ENCODE measurements at places on chromosomes 7 and 10.
A peak's percentile ranks its signal among the peaks of the same experiment; 100 is the strongest.

GRCh38 chr10:59631237-59631636, 78.4 kb downstream of the SLC16A9 start:
- DNase-seq: no peak

DNA sequence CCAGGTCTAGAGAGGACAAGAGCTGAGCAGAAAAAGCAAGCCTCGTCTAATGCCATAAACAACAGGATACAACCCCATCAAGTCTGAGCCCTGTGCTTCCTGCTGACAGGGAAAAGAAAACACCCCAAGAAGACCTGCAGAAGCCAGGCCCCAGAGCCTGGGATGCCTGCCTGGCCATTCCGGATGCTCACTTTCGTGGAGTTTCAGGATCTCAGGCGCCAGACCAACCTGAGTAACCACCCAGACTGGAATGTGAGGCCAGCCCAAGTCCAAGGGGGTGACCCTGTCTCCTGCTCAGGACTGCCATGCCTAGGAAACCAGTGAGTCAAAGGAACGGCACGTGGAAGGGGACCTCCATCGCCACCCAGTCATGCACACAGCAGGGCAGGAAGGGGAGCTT, 74.3 kb downstream of the PLXNA4 start:
- DNase-seq: no peak

DNA sequence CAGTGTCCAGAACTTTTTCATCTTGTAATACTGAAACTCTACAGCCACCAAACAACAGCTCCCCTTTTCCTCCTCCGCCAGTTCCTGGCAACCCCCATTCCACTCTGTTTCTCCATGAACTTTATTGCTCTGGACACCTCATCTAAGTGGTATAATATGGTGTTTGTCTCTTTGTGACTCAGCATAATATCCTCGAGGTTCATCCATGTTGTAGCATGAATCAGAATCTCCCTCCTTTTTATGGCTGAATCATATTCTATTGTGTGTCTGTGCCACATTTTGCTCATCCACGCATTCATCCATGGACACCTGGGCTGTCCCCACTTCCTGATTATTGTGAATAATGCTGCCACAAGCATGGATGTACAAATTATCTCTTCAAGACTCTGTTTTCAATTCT, 124.4 kb upstream of the FGFR2 start:
- DNase-seq: no peak

GRCh38 chr10:7890781-7891180, 72.5 kb downstream of the TAF3 start:
- no peak for DNase-seq

- DNase-seq: no peak
Observed at GRCh38 chr7:55254596-55255495, 110.3 kb upstream of the LANCL2 start.

DNA sequence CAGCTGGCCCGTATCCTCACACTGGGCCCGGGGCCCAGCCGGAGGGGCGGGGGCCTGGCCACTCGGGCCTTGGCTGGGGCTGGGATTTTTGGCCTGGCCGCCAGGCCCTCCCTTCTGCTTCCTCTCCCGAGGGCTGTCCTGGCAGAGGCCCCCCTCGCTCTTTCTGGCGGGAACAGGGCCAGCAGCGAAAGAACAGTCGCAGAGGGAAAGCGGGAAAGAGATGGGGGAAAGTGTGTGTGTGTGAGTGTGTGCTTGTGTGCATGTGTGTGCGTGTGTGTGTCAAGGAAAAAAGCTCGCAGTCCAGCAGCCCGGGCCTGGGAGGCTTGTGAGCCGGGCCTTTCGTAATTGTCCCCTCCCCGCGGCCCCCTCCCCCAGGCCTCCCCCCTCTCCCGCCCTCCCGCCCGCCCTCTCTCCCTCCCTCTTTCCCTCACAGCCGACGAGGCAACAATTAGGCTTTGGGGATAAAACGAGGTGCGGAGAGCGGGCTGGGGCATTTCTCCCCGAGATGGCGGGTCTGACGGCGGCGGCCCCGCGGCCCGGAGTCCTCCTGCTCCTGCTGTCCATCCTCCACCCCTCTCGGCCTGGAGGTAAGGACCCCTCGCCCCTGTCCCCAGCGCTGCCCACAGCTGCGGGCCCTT, at the start of gene ELN:
TSS of gene ELN (plus strand) at position 491 of the 638 bp plus-strand sequence. CDS start at position 506, 15 bp downstream.
- DNase-seq: no peak

DNA sequence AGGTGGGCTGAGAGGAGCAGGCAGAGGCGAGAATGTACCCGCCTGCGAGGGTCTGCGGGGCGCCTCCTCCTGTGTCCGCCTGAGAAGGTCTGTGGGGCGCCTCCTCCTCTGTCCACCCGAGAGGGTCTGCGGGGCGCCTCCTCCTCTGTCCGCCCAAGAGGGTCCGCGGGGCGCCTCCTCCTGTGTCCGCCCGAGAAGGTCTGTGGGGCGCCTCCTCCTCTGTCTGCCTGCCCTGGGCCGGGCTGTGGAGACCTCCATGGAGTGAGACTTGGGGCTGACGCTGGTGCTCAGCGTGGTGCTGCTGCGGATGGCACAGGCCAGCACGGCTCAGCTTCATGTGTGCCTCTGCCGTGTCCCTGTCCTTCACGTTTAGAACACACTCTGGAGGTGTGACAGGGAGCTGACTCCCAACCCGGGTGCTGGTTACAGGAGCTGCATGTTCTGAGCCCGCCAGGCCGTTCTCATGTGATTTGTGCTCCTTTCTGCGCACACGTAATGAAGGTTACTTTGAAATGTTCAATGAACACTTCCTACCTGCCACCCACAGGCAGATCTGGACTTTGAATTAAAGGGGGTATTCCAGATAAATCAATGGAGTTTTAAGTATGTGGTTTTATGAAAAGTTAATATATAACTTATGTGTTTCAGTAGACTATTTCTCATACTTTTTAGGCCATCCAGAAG, 20.5 kb upstream of the GET4 start:
- no peak for DNase-seq

DNA sequence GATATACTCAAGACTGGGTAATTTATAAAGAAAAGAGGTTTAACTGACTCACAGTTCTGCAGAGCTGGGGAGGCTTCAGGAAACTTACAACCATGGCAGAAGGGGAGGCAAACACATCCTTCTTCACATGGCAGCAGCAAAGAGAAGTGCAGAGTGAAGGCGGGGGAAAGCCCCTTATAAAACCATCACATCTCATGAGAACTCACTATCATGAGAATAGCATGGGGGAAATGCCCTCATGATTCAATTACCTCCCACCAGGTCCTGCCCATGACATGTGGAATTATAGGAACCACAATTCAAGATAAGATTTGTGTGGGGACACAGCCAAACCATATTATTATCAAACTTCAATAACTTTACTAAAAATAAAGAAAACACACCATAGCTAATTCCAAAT, 30.4 kb upstream of the JAZF1 start:
- DNase-seq: no peak

GRCh38 chr10:4851176-4851575, 25.2 kb downstream of the AKR1E2 start:
- DNase-seq: no peak

GRCh38 chr7:132450188-132450587, 126.1 kb downstream of the PLXNA4 start:
- no peak for DNase-seq

DNA sequence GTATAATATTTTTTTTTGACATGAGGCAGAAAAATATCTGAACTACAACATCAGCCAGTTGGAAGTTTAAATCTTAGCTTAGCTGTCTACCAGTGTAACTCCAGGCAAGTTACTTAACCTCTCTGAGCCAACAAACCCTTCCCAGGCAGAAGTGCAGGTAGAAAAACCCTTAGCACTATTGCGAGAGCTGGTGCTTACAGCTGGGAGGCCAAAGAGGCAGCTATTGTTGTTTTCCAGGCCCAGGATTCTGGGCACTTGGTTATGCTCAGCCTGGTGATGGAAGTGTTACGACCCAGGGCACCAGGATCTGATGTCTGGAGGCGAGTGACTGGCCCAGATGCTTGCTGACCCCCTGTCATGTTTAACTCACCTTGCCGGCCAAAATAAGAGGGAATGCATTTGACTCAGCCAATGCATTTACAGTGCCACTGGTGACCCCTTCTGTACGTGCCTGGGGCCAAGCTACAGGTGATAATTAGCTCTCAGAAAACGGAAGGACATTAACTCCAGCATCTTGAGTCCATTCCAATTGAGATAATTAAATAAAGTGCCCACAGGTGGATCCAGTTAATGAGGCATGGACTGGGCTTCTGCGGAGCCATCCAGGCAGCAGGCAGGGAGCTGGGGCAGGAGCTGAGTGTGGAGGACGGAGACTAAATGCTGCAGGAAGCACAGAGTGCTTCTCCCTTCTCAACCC, 126.5 kb upstream of the HABP2 start:
- peak; percentile 18 for DNase-seq

GRCh38 chr7:1028044-1028770, 16.1 kb upstream of the GPR146 start:
- DNase-seq: peak; percentile 28

GRCh38 chr7:534959-535358, 15.3 kb upstream of the PDGFA start:
- no peak for DNase-seq

- no peak for DNase-seq
Observed at GRCh38 chr7:142299237-142299781, 41.5 kb upstream of the PRSS58 start.

- DNase-seq: no peak
Observed at GRCh38 chr7:132571970-132572369, 4.3 kb downstream of the PLXNA4 start.

DNA sequence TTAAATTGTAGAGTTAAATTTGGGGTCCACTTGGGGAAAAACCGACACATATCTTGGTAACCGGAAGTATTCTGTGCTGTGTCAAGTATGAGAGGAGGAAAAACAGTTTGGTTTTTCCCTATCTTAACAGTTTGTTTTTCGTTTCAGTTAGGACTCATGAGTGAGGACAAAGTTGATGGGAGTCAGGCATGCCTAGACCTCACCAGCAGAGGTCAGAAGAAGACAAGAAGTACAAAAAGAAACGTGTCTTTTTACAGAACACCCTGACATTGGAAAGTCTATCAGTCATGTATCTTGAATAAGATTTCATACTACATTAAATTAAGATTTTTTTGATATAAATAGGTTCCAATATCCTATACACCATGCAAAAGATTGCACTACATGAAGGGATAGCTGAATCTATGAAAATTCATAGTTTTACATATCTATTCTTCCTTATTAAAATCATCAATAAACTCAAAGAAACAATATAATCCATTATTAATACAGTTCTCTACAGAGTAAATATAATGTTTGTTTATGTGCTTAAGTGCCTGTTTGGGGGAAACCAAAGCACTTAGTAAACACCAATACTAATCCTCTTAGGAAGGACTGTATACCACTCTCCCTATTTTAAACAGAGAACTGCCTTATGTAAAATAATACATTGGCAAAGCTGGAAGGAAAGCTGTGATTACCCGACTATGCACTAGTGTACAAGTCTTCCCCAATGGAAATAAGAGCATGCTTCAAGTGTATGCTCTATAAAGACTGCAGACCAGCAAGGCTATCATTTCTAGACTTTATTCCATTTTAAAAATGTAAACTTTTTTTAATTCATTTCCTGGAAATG, 95.6 kb downstream of the USP6NL start:
- DNase-seq: no peak

DNA sequence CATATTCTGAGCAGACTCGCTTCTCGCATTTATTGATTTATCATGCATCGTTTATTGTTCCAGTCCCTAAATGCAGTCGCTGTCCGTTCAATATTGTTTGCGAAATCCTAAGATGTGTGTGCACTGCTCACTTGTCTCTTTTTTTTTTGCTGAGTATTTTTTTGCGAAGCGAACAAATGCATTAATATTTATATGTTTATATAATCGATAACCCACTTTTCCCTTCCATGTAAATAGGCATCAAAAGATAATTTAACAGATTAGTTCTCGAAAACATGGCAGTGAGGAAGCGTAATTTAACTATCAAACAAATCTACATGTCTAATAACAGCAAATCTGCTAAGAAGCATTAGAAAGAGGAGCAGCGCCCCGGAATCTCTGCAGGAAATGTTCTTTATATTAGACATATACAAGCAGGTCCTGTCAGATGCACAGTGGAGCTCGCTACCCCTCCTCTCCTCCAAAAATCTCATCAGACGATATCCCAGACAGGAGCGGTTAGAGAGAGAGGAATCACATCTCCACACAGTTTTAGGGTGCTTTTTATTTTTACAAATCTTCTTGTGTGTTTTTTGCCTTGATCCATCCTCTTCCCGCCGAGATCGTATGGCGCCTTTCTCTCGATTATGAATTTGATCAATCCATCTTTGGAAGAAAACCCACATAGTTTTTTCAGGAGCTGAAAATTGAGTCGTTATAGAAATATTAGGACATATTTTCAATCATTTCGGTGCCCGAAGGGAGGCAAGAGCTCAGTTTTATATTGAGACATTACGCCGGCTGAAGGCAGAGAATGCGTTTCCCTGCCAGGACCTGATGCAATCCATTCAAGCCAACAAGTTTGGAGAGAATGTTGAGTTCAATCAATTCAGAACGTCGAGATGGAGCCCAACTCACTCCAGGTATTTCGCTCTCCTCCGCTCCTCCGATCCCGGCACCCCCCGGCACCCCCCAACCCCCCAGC, at the start of gene ARID5B:
TSS of gene ARID5B (plus strand) at position 871 of the 964 bp plus-strand sequence. CDS start at position 882, 11 bp downstream.
- no peak for DNase-seq

- no peak for DNase-seq
Observed at GRCh38 chr10:67606572-67606971, 89.4 kb downstream of the CTNNA3 start.

GRCh38 chr10:22323538-22324305, 2.8 kb downstream of the BMI1 start:
- no peak for DNase-seq

DNA sequence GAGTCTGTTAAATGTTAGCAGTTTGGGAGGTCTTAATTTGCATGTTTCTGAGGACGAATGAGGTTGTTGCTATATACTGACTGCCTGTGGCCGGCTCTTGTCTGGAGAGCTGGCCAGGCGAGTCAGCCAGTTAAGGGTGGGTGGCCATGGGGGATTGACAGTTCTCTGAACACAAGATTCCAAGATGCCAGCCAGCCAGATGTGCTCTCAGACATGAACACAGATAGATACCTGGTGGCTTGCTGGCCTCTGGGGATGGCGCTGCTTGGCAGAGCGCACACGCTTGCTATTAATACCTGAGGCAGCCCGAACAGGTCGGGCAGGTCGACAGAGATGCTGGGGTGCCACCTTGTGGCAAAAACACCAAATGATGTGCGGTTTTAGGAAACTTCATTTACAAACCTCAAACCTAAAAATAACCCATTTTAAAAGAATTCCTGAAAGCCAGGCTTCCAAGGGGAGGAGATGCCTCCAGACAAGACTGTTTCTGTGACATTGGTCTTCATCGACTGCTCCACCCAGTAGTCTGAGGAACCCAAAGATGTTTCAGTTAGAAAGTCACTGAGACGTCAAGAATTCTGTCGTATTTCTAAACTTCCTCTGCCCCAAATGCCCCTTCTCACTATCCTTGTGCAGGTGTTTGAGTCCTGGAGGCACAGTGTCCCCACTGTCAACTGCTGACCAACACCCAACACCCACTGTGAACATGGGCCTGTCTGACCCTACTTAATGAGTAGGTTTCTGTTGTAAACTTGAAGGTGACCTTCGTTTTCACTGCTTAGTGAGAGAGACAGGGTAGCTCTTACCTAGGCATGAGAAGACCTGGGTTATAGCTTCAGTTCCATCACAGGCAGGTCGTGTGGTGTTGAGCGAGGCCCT, 123.4 kb downstream of the NT5C2 start:
- DNase-seq: no peak
